ENCODE measurements at places on chromosomes 4 and X.

- DNase-seq = no peak
These were observed 126.8 kb upstream of the APOOL start for GRCh38 chrX:84876876-84877275.

DNA sequence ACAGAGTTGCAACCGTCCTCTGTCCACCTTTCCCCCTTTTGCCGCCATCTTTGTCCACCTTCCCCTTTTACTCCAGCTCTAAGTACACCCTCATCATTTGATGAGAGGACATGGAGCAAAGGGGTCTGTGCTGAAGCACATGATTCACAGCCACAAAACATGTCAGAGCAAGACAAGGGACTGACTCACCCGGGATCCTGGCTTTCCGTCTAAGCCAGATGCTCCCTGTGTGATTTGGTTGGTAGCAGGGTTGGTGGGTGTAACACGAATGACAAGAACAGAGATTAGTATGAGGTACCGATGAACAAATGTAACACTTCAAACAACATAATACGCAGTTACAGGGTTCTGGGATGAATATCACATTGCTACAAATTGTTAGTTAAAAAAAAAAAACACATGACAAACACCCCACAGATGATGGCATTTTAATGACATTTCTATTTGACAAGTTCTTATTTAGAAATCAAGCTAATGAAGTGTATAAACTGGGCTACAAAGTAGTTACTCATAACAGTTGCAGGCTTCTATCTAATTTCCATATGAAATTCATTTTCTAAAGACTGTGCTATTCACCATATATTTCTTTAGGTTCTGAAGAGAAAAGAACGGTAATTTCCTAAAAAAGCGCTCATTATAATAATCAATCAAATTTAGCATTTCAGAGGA lies 71.4 kb upstream of the ETNPPL start:
- no peak for DNase-seq

DNA sequence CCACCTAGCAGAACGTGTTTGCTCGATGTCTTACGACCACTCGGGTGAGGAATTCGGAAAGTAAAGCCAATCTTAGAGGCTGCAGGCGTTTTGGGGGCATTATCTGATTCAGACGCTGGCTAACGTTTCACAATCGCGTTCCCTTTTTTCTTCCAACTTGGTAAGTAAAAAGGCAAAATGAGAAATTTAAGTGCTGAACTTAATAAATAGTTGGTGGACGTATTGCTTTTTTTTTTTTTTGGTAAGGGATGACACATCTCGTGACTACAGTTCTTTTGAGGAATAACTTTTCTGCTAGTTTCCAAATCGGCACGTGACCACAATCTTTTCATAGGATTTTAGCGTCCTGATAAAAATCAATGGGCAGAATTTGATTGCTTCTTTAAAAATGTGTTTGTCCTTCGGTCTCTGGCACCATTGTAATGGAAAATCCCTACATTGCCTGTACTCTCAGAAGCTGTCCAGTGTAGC lies 848 bp downstream of the RAB9A start:
- no peak for DNase-seq

GRCh38 chr4:55051532-55051931 lies 73.9 kb downstream of the KDR start:
- DNase-seq = no peak

- peak; percentile 11 for DNase-seq
These were observed 69.6 kb upstream of the C4orf50 start for GRCh38 chr4:6087669-6088341.

- DNase-seq = peak; percentile 4
These were observed 136.5 kb downstream of the PRKX start for GRCh38 chrX:3576886-3577501.

DNA sequence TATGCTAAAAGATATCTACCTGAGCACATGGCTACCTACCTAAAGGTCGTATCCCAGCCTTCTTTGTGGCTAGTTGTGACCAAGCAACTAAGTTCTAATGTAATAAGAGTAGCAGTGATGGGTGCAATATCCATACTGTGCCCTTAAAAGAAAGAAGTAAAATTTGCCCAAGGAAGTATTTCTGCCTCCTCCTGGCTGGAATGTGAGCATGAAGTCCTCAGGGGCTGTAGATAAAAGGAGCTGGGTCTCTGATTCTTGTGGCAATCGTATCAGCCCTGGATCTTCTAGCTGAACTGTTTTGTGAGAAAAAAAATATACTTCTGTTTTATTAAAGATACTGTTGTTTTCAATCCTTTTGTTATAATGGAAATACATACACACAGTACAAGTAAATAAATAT lies 217.4 kb downstream of the GPAT3 start:
- DNase-seq = no peak

DNA sequence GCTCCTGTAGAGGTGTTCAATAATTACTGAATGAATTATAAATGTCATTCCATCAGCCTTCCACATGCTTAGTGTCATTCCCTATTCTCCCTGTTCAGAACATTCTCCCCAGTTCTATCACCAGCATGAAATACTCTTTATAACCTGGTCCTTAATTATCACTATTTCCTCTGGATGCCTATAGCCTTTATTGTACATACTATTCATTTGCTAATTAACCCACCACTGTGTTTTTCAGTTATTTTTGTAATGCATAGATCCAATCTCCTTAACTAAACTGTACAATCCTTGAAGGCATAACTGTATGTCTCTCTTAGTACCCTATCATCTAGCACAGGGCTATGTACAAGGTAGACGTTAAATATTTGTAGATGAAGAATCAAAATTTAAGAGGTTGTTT lies 1.2 kb downstream of the ABCB7 start:
- DNase-seq = no peak

GRCh38 chrX:47112316-47112954 lies 32.1 kb downstream of the NDUFB11 start:
- no peak for DNase-seq

- no peak for DNase-seq
These were observed 105.5 kb upstream of the SPOCK3 start for GRCh38 chr4:167339781-167340180.

- DNase-seq = no peak
These were observed 256.8 kb downstream of the DHRSX start for GRCh38 chrX:2243913-2244460.

GRCh38 chr4:153564630-153565525 lies 98.7 kb downstream of the TMEM131L start:
- no peak for DNase-seq

- peak; percentile 84 for DNase-seq
These were observed 35.9 kb upstream of the GRPEL1 start for GRCh38 chr4:7103607-7104365.

GRCh38 chr4:105679186-105679585 lies 29.3 kb downstream of the INTS12 start:
- no peak for DNase-seq

DNA sequence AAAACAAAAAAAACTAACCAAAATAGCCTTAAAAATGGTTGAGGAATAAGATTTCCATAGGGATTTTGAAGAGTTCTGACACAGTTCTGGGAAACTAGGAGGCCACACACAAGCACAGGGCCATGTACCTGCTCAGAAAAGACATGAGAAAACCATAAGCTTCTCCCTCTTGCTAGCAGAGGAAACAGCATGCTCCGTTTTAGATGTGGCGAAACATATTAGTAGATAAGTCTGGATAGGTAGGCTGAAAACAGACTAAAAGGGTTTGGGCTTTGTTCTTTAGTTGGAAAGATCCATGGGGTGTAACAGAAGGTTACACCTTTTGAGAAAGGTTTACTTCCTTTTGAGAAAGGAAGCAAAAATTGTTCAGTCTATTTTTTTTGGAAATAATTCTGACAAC lies 10.9 kb downstream of the VSIG4 start:
- DNase-seq = no peak

DNA sequence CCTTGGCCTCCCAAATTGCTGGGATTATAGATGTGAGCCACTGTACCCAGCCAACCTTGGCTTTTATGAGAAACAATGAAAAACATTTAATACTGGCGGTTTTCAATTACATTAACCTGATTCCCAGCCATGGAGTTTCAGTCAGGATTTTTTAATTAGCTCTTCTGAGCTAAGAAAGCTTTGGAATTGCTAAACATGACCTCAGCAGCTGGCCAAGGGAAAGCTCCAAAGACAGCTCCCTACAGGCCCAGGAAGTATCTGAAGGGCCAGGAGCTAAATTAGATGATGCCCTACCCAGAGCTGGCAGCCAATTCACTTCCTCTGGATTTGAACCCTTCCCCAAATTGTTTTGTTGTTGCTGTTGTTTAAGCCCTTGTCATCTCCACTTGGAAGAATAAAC lies 26.5 kb upstream of the FUNDC1 start:
- no peak for DNase-seq

DNA sequence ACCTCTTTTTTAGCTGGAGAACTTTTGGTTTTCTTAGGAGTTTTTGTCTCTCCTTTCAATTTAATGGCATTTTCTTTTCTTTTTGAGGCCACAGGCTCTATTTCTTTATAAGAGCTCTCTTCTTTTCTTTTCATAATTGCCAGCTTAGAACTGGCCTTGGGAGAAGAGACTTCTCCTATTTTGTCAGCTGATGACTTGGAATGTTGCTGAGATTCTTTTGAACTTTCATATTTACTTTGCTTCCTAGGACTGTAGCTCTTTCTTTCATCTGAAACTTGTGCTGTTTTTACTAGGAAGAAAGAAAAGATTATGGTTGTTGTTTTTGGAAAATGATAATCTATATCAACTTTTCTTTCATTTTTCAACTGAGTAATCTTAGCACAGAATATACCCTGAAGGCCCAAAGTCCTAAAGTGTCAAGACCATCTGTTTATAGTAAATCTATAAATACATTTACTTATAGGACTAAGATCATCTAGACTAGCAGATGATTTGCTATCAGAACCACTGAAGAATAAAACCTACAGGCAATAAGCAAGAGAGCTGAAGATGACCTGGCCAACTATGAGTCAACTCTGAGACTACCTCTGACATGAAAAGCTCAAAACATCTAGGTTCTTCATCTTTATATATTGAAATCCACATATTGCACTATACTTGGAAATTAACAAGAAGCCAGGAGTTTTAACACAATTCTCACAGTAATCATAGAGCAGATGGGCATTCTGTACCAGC lies 45.6 kb downstream of the RFC1 start:
- DNase-seq = no peak

DNA sequence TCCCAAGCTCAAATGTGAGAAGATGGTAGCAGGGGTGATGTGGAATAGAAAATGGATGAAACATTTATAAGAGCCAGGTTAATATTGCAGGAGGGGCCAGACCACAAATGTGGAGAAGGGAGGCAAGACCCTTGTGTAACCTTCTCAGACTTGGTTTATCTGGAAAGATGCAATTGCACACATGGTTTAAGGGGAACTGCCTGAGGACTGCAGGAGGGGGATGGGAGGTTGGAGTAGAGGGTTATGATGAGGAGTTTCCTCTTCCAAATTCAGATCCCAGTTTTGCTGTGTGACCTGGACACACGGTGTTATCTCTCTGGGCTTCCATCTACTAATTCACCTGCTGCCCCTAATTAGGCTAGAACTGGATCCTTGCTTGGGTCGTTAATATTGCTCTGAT lies 46.1 kb downstream of the RAB40AL start:
- DNase-seq = no peak

GRCh38 chrX:7330971-7331746 lies 183.2 kb upstream of the PUDP start:
- DNase-seq = no peak

DNA sequence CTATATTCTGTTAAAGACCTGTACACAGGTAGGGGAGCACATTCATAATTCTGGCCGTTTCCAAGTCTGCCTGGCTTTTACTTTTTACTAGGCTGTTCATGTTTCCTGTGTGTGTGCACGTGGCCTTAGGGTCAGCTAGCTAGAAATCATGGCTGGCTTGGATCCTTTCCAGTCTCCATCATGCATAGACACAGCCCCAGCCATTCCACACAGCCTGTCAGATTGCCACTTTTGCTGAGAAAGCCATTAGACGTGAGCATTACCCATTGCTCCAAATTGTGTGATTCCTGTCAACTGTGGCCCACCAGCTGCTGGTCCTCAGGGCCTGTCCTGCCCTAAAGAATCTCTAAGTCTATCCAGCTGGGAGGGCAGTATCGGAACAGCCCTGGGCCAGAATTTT lies 11.4 kb upstream of the SORCS2 start:
- DNase-seq = no peak

- DNase-seq = no peak
These were observed 37.6 kb upstream of the FAM156A start for GRCh38 chrX:52995987-52996331.

DNA sequence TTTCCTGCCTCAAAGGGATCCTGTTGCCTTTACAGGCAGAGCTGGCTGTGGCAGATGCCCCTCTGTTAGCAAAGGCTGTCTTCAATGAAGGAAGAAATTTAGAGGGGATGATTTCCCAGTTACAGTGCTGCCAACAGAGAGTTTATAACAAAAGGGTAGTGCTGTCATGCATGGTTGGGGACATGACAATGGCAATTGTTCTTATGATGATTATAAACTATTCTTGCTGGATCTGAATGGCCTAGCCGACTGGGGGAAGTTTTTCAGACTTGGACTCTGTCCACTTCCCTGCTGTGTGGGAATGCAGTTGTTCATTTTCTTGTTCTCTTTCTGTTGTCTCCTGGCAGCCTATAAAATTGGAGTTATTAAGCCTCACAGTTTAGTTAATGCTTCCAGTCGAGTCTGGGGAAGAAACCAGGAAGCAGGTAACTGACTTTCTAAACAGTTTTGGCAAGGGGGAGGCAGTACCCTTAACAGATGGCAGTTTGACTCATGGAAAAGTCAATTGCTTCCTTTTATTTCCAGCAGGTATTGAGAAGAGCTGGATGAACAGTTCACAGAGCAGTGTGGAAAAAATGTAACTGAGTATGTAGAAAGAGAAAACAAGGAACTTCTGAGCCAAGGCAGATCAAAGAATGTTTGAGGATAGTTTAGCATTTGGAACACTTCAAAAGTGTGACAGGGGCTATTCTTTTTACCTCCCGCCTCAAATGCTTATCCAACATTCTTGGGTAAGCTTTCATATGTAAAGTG lies 582.6 kb downstream of the RAPGEF2 start:
- DNase-seq = no peak

DNA sequence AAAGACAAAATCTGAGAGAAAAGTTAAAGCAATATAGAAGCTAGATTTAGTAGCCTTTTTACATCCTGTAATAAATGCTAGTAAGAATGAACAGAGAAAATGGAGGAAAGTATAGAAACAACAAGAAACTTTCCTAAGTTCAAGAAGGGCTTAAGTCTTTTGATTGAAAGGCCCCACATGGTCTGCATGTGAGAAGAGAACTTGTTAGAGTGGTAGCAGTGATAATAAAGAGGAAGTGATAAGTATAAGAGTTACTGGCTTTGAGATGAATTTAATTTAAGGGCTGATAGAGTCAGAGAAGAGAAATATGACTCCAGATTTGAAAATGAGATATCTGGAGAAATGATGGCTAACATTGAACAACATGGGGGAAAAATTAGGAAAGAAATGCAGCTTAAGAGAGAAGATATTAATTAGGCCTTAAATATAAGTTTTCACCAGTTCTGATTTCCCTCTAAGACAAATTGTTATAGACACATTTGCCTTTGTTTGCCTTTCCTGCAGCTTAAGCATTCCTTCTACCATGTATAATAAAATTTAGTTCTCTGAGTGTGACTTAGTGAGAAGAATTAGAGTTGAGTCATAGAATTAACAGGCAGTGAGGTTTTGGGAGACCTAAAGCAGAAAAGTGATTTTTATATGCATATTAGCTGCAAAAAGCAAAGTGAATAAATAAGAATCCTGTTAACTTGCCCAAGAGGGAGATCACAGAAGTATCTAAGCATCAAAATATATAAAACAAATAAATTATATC lies 18.4 kb downstream of the ZFX start:
- no peak for DNase-seq

All from heart right ventricle (tissue), 16 donors.